ENCODE measurements at places on chromosomes 3 and 15. TPM values are rescaled to one million over a fixed set of nuclear protein-coding genes. Genes with fewer than 3 reads are reported as not detected.

SLC28A1 gene
- 51.2 TPM for polyA plus RNA-seq

DUT gene
- 95.5 TPM for polyA plus RNA-seq

STT3B gene
- 44.7 TPM for polyA plus RNA-seq

MST1R gene
- 0.30 TPM for polyA plus RNA-seq

IL5RA gene
- 0.22 TPM for polyA plus RNA-seq

CASR gene
- 14.8 TPM for polyA plus RNA-seq

GRCh38 chr15:62109982-62110851, 43.4 kb downstream of the C2CD4A start:
- H3K36me3 ChIP-seq, result no peaks in the 10 kb centered on the region
- DNase-seq, result no peak
- H3K4me1 ChIP-seq, result no peaks in the 10 kb centered on the region
- H3K27ac ChIP-seq, result no peak overlapping the region
- H3K4me3 ChIP-seq, result no peak overlapping the region

GRCh38 chr15:96073908-96074307, 256.6 kb upstream of the NR2F2 start:
- H3K36me3 ChIP-seq, result no peaks in the 10 kb centered on the region
- H3K27me3 ChIP-seq, result no peaks in the 10 kb centered on the region
- no peak overlapping the region for H3K27ac ChIP-seq

DNA sequence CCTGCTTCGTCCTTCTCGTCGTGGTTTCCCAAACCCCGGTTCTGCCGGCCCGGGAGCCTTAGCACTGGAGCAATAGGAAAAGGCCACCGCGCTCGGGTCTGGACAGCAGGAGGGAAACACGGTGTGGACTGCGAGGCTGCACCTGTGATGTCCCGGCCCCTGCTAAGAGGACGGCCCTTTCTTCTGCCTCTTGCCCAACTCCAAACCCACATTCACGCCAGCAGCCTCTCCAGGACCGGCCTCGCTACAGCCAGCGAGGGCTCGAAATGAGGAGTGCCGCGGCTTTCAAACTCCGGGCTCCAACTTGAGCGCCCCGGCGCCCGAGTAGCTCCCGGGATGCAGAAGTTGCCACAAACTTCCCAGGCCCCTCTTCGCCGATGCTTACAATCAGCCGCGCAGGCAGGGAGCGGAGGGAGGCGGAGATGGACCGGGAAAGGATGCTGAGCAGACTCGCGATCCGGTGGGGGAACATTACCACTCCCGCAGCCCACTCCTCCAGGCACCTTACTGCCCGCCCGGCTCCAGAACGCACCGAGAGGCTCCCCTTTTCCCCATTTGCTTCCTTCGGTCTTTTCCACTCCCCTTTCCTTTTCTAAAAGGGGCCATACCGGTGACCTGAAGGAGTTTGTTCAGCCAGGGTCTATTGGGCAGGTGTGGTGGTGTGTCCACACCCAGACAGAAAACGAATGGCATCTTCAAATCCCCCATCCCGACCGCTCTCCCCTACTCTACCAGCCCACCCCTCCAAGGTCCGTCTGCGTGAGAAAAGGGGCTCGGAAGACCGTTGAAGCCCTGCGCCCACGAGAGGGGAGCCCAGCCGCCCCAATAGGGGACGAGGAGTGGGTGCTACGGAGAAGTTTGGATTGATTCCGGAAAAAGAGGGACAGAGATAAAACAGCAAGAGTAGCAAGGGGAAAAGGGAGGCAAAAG, 18.8 kb upstream of the SATB1 start:
- H3K4me3 ChIP-seq, result peak overlapping the region; percentile 67
- H3K27ac ChIP-seq, result no peak overlapping the region
- H3K27me3 ChIP-seq, result peaks cover 16% of the 10 kb centered on the region
- no peaks in the 10 kb centered on the region for H3K36me3 ChIP-seq
- peak; percentile 58 for DNase-seq

DNA sequence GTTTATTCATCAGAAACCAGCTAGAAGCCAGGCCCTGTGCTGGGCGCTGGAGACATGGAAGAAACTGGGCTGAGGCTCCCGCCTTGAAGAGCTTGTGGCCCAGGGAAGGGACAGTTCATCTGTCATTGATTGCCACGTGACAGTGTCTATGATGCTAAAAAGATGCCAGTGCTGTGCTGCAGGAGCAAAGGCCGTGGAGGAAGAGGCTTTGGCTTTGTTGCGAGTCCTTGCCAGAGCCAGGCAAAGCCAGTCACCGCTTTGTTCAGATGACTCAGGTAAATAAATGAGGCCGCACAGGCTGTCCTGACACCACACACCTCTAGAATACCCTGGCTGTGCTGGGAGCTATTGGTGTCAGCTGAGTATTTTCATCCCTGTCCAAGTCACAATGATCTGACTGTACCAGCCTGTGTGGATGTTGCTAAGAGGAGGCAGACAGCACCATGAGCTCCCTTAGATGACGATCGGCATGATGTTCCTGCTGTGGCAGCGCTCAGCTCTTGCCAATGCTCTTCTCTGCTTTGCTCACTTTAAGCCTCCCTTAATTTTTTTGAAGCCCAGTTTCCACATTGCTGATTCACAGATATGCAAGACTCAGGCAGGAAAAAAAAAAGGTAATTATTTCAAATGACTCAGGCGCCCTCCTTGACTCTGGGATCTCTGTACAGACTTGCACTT, 77.5 kb downstream of the CCNL1 start:
- H3K36me3 ChIP-seq, result no peaks in the 10 kb centered on the region
- no peaks in the 10 kb centered on the region for H3K27me3 ChIP-seq
- H3K4me1 ChIP-seq, result peaks cover 6% of the 10 kb centered on the region
- no peak overlapping the region for H3K27ac ChIP-seq
- DNase-seq, result no peak

GRCh38 chr3:71469138-71469435, 114.4 kb downstream of the FOXP1 start:
- H3K4me1 ChIP-seq, result no peaks in the 10 kb centered on the region
- DNase-seq, result no peak
- H3K27ac ChIP-seq, result no peak overlapping the region
- H3K27me3 ChIP-seq, result no peaks in the 10 kb centered on the region
- no peaks in the 10 kb centered on the region for H3K36me3 ChIP-seq

DNA sequence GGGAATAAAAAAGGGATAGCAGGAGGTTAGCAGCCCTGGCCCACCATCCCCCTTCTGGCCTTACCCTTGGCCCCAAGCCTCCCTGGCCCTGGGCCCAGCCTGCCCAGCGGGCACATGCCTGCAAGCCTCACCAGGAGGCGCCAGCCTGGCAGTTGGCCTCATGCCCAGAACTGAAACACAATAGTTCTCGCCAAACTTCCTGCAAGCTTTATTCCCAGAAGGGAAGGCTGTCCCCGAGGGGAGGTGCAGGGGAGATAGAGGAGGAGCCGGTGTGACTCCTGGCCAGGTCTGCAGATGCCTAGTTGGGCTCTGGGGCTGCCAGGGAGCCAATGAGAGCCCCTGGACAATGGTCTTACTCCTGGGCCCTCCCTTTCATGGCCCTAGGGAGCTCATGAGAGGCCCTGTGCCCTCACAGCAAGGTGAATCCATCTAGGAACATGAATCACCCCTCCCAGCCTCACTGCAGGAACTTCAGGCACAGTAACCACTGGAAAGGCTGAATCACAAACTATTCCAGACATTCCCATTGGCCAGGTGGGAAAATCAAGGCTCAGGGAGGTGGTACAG, 4.0 kb downstream of the CCDC33 start:
- no peak overlapping the region for H3K27ac ChIP-seq
- H3K4me3 ChIP-seq, result no peak overlapping the region
- peak; percentile 80 for DNase-seq
- H3K27me3 ChIP-seq, result no peaks in the 10 kb centered on the region
- no peaks in the 10 kb centered on the region for H3K36me3 ChIP-seq

DNA sequence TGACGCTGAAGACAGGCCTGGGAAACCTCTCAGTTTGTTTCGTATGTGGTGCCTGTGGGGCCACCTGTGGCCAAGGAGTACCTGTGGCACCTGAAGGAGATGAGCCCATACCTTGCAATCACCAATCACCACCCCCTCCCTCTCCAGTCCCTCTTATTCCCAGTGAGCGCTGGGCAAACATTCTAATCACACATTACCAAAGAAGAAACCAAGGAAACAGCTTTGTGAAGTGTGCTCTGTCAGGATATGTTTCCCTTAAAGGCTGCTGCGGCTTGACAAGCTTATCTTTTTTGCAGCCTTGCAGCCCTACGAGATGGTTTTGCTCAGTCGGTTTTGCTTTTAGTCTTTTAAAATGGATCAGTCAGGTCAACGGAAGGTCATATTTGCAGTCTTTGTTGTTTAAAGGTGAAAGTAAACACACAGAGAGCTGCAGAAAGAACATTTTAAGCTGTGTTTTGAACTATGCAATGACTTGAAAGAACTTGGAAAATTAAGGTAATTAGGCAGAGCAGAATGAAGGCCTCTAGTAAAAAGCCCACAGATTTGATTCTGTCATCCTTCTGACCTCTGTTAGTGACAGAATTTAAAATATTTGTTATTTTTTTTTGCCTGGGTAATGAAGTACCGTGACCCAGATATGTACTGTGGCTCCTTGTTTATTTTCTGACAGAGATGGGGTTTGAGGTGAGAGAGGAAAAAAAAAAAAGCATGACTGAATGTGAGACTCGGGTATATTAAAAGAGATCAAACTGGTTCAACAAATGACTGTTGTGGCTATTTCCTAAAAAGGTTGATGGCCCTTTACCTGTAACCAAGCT, 461.4 kb downstream of the NSUN3 start:
- no peaks in the 10 kb centered on the region for H3K4me1 ChIP-seq
- H3K4me3 ChIP-seq, result no peak overlapping the region
- no peaks in the 10 kb centered on the region for H3K36me3 ChIP-seq
- no peaks in the 10 kb centered on the region for H3K27me3 ChIP-seq
- DNase-seq, result peak; percentile 33

- H3K4me1 ChIP-seq, result no peaks in the 10 kb centered on the region
- no peaks in the 10 kb centered on the region for H3K36me3 ChIP-seq
- H3K27me3 ChIP-seq, result no peaks in the 10 kb centered on the region
- no peak overlapping the region for H3K27ac ChIP-seq
Observed at GRCh38 chr3:183437666-183438564, 9.5 kb upstream of the MCF2L2 start.

DNA sequence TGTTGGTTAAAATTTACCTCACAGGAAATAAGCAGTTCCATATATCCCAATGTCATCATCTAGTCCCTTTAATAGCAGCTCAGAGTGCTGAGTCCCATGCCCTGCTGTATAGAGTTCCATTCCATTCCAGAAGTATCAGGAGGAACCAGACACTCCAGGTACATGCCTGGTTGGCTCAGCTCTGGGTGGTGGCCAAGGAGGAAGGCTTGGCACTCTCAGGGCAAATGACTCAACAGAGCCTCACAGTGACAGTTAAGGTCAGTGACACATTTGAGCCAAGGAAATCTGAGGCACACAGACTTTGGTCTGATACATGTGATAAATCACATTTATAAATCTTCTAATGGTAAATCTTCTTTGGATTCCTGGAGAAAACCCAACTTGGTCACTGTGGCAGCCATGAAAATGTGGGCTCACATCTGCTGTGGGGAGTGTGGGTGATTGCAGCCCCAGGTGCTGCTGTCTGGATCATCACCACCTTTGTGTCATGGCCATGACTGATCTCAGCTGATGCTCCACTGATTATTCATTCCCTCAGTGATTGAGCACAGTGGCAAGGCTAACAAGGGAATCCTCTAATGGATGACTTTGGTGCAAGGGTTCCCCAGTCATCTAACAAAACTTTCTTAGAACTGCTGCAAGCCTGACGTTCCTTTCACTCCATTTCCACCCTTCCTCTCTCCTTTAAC, 9.3 kb downstream of the HHLA2 start:
- H3K4me3 ChIP-seq, result no peak overlapping the region
- DNase-seq, result no peak
- H3K27me3 ChIP-seq, result no peaks in the 10 kb centered on the region
- no peaks in the 10 kb centered on the region for H3K4me1 ChIP-seq
- H3K27ac ChIP-seq, result no peak overlapping the region

DNA sequence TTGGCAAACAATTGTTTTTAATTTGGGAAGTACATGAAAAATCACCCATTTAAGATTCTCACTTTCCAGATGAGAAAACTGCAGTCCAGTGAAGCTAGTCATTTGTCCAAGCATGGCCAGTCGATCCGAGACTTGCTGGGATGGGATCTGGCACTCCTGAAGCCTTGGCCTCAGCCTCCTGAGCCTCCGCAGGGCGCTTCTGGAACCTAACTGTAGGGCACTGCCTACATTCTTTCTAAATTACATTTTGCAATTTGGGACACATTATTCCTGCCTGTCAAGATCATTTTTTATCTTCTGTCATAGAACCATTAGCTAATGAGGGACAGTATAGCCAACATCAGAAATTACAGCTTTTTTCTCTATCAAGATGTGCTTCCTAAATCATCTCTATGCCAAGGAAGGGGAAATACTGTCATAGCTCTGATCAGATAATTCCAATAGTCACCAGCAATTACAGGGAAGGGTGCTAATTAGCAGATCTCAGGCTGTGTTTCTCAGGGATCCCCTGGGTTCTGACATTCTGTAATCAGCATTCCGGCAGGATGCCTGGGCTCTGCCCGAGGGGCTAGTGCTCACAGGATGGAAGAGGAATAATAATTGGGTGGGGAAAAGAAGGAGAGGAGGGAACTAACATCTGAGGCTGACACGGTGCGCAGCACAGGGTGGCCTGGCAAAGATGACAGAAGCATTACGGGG, 28.3 kb downstream of the ANAPC13 start:
- no peak overlapping the region for H3K27ac ChIP-seq
- peaks cover under 1% of the 10 kb centered on the region for H3K4me1 ChIP-seq
- DNase-seq, result no peak

DNA sequence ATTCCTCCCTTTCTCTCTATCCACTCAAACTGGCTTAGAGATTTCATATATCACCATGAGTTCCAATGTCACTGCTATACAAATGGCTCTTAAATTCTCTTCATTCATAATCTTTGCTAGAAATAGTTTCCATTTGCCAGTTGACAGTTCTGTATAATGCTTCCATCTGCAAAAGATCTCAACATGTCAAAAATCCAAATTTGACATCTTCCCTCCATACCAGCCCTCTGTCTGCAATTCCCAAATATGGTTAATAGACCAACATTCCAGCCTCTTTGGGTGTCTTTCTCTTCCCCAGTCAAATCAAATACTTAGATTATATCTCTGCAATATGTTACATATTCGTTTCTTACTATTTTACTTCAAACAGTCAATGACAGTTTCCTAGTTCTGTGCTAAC, 64.2 kb upstream of the SERPINI2 start:
- no peak for DNase-seq
- no peaks in the 10 kb centered on the region for H3K27me3 ChIP-seq
- H3K4me1 ChIP-seq, result no peaks in the 10 kb centered on the region

GRCh38 chr3:16741103-16741758, 136.0 kb upstream of the DAZL start:
- no peaks in the 10 kb centered on the region for H3K36me3 ChIP-seq
- H3K27ac ChIP-seq, result no peak overlapping the region
- H3K4me1 ChIP-seq, result no peaks in the 10 kb centered on the region
- no peak overlapping the region for H3K4me3 ChIP-seq
- DNase-seq, result no peak
